ENCODE measurements at places on chromosomes 4 and X.
A peak's percentile ranks its signal among the peaks of the same experiment; 100 is the strongest.

GRCh38 chrX:19689170-19689779, 174.0 kb upstream of the MAP3K15 start:
- no peak for DNase-seq

- no peak for DNase-seq
These were observed 10.1 kb downstream of the RBM47 start for GRCh38 chr4:40619600-40619999.

DNA sequence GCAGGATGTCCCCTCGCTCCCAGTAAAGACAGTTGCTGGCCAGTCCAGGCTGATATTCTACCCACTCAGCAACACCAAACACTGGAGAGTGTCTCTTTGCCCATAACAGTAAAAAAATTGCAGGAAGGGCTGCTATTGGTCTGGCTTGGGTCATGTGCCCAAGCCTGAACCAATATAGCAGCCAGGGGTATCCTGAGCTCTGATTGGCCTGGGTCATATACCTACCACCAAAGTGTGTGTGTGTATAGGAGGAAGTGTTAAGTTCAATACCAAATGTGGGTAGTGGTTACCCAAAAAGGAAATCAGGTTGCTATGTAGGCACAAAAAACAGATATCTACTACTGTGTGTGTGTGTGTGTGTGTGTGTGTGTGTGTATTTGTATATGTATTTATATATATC, 373.2 kb downstream of the BCOR start:
- no peak for DNase-seq

GRCh38 chr4:70892086-70892769, 9.9 kb upstream of the MOB1B start:
- DNase-seq, result no peak

- DNase-seq, result no peak
These were observed 1.1 kb downstream of the CDKL2 start for GRCh38 chr4:75629239-75629638.

GRCh38 chrX:27350476-27350875, 112.7 kb downstream of the PPP4R3C start:
- DNase-seq, result no peak

- DNase-seq, result no peak
These were observed 11.5 kb upstream of the GATB start for GRCh38 chr4:151772274-151772673.

DNA sequence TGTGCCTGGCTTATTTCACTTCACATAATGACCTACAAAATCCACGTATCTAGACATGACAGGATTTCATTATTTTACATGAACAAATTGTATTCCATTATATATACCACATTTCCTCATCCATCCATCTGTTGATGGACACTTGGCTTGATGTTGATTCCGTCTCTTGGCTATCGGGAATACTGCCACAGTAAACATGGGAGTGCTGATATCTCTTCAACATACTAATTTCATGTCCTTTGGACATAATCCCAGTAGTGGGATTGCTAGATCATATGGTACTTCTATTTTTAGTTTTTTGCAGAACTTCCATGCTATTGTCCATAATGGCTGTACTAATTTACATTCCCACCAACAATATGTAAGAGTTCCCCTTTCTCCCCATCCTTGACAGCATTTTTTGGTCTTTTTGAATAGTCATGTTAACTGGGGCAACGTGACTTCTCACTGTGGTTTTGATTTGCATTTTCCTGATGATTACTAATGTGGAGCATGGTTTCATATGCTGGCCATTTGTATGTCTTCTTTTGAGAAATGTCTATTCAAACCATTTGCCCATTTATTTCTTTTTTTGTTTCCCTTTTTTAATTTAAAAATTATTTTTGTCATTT, 68.9 kb downstream of the HTRA3 start:
- no peak for DNase-seq

- DNase-seq, result no peak
These were observed 80.5 kb upstream of the HELT start for GRCh38 chr4:184937745-184938144.

DNA sequence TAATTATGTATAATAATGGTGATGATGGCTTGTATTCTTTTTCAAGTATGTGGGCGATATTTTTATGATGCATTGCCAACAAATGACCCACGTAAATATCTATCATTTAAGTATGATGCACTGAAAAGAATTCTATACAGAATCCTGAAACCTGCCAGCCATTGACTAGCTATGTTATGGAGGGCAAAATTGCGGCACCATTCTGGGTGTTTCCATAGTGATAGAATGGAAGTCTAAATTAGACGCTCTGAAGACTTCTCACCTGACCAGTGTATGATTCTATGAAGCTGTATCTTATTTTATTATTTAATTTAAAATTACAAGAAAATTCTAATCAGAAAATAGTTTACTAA, 677 bp upstream of the CENPC start:
- DNase-seq, result no peak

DNA sequence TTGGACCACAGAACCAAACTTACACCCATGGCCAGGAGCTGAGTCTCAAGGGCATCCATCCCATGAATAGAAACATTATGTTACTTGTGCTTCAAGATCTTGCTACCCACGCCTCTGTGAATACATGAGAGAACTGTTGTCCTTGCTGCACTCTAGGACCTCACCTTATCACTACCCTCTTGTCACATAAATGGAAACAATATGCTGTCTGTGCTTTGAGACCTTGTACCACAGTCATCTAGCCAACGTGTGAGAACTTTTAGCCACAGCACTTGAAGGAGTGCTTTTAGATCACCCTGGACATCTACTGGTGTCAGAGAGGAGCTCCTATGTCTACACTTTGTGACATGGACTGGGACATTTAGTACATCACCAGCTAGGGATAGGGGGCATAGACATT, 30.7 kb upstream of the HUWE1 start:
- DNase-seq, result no peak

- no peak for DNase-seq
These were observed 2.3 kb downstream of the IL2RG start for GRCh38 chrX:71109051-71109450.

- DNase-seq, result no peak
These were observed 139.2 kb upstream of the RBPJ start for GRCh38 chr4:26181616-26182015.

DNA sequence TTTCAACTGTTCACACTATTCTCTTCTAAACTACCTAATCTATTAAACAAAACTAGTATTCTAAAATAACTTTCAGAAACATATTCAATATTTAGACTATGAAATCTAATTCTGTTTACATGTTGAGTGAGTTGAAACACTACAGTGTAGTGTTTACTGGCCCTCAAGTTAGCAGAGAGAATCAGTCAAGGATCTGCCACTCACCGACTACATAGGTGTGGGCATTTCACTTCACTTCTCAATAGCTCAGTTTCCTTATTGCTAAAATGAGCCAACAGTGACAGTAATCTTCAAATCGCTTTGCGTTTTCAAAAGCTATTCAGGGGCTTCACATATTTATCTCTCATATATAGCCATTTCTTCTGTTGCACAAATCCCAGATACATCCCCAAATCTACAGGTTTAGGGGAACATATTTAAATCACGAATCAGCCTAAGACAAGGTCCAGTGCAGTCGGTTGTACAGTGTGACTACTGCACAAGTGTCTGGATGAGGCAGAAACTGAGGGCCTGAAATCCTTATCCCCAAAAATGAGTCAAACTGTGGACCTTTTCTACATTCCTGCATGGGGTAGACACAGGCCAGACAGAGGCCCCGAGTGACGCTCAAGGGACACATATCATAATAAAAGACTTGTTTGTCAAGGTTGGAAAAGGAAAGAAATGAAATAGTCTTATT, 129.8 kb downstream of the PPP3CA start:
- DNase-seq, result no peak

DNA sequence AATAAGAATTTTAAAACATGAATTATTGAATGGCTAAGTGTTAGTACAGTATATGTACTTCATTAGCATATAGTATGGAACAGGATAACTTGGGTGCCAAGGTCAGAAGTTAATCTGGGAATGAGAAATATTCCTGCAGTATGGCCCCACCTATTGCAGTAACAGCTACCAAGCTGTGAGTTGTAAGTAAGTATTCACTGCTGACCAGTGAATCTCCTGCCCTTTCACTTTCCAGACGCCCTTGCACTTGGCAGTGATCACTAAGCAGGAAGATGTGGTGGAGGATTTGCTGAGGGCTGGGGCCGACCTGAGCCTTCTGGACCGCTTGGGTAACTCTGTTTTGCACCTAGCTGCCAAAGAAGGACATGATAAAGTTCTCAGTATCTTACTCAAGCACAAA, 105.1 kb downstream of the NFKB1 start:
- DNase-seq, result no peak

DNA sequence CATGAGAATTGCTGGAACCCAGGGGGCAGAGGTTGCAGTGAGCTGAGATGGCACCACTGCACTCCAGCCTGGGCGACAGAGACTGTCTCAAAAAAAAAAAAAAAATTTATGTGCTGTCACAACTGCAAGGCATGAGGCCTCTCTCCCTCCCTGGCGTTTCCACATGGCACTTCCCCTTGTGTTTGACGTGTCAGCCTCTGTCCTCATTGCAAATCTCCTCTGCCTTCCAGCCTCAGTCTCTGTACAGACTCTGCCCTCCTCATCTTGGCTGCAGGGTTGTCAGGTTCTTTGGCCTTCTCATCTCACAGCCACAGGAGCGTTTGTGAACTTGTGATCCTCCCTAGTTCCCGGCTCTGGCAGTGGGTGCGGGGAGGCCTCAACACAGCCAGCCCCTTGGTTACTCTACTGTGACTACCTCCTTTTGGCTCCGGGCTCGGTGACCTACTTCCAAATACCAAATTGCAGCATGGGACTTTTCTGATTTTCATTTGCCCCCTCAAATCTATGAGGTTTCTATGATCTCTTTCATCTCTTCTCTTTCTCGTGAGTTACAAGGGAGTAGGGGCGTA, 250.0 kb downstream of the CBR4 start:
- DNase-seq, result no peak

DNA sequence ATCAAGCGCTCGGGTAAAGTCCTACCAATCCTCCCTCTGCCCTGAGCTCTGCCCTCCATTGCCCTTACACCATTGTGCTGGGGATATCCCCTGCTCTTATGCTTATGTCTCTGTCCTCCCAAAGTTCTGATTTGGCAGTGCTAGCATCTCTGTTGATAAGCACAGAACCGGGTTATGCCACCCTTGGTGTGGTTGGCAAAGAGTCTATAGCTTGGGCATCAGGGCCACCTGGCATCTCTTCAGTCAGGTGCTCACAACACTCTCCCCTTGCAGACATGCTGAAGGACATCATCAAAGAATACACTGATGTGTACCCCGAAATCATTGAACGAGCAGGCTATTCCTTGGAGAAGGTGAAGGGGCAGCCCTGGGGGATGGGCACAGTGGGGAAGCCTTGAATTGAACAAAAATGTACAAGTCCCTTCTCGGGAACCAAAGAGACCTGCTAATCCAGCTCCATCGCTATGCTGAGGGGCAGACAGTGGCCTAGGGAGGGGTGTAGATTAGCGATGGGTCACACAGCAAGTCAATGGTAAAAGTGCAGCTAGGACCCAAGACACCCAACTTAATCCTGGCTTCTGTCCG, 3.8 kb downstream of the MAGED2 start:
- no peak for DNase-seq

DNA sequence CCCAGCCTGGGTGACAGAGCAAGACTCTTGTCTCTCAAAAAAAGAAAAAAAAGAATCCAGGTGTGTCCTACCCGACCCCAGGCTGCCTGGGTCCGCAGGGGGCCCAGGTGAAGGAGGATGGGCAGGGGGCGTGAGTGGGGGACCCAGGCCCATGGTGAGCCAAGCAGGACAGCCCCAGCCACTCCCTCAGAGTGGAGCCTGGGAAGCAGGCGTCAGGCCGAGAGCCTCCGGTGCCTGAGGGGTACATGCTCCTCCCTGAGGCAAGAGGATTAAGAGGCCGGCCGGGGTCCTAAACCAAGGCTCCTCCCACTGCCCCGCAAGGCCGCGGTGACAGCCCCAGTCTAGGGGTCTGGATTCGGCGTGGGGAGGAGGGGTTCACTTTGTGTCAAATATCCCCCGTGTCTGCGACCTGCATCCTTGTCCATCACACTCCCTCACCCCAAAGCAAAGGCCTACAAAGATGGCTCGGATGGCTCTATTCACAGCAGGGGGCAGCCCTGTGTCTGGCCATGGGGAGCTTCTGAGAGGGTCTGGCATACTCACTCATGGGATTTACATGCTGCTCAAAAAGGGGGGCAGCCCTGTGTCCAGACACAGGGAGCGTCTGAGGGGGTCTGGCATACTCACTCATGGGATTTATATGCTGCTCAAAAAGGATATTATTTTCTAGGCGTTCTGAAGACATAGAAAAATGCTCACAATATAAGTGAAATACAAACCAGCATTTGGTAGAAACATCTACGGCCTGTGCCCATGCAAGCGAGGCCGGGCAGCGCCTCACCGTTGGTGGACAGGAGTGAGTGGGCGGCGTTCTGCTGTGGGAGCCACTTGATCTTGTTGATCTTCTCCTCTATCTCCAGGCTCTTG, 94.6 kb downstream of the PPP2R2C start:
- no peak for DNase-seq

DNA sequence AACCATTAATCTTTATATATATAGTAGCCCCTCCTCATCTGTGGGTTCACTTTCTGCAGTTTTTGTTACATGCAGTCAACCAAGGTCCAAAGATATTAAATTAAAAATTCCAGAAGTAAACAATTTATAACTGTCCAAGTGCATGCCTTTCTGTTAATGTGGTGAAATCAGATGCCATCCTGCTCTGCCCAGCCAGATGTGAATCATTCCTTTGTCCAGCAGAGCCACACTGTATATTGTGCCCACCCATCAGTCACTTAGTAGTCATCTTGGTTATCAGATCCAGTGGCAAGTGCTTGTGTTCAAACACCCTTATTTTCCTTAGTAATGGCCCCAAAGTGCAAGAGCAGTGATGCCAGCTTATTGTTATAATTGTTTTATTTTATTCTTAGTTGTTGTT, 17.2 kb upstream of the PRDM5 start:
- DNase-seq, result no peak

DNA sequence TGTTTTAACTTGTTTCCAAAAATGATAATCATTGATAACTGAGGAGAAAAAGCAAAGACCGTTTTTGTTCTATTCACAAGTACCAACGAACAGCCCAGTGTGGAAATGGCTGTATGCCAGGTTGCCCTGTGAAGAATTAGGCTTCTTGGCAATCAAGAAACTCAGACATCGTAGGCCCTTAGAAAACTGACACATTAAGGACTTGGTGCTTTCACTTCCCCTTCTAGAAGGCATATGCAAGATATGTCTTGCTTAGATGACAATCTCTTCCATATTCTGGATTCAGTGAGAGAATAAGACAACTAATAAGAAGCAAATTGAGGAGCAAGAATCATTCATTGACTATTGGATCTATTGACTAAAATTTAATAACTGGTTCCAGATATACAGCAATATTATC, 56.6 kb downstream of the ANAPC10 start:
- DNase-seq, result no peak

- no peak for DNase-seq
These were observed 61.2 kb upstream of the HOPX start for GRCh38 chr4:56742080-56742871.

GRCh38 chrX:131677655-131678628, 134.1 kb downstream of the OR13H1 start:
- DNase-seq, result peak; percentile 33

- no peak for DNase-seq
These were observed 30.8 kb downstream of the COMMD8 start for GRCh38 chr4:47432749-47433148.
